AG04450 (cell line): ENCODE measurements at places on chromosomes 3 and 15. TPM values are rescaled to one million over a fixed set of nuclear protein-coding genes. Genes with fewer than 3 reads are reported as not detected.

The STRC gene
- polyA plus RNA-seq: not detected in 2 replicates

The C3orf52 gene
- 5.8 and 7.0 TPM in 2 replicates for polyA plus RNA-seq

The LMAN1L gene
- polyA plus RNA-seq: not detected in 2 replicates

The WDR82 gene
- 69.2 and 77.6 TPM in 2 replicates for polyA plus RNA-seq

The HRG gene
- polyA plus RNA-seq: not detected in 2 replicates

The SAMMSON gene
- not detected in 2 replicates for polyA plus RNA-seq

The ABHD17C gene
- polyA plus RNA-seq: 29.0 and 30.8 TPM in 2 replicates

The PPP1R14D gene
- polyA plus RNA-seq: not detected in 2 replicates

The NR2E3 gene
- polyA plus RNA-seq: 0.16 and 0.29 TPM in 2 replicates

The TGFBR2 gene
- 155 and 158 TPM in 2 replicates for polyA plus RNA-seq

The SERPINI2 gene
- not detected in 2 replicates for polyA plus RNA-seq

The RLBP1 gene
- polyA plus RNA-seq: not detected in 2 replicates

The CAMP gene
- not detected in 2 replicates for polyA plus RNA-seq

The METTL6 gene
- 23.0 and 25.9 TPM in 2 replicates for polyA plus RNA-seq

The ULK3 gene
- 14.2 and 18.6 TPM in 2 replicates for polyA plus RNA-seq

The HYAL1 gene
- 0.25 and 0.32 TPM in 2 replicates for polyA plus RNA-seq

The CSPG5 gene
- polyA plus RNA-seq: not detected in 2 replicates

The GATM gene
- 0.07 and 0.10 TPM in 2 replicates for polyA plus RNA-seq

The GPR160 gene
- 0.07 and 0.27 TPM in 2 replicates for polyA plus RNA-seq

The ADAMTS9 gene
- polyA plus RNA-seq: 0.76 and 1.1 TPM in 2 replicates

The GASK1A gene
- 0.43 and 0.46 TPM in 2 replicates for polyA plus RNA-seq

The TFRC gene
- 121 and 155 TPM in 2 replicates for polyA plus RNA-seq

The KLHL6 gene
- not detected in 2 replicates for polyA plus RNA-seq

The GOLGA8T gene
- polyA plus RNA-seq: not detected in 2 replicates

The SCAANT1 gene
- polyA plus RNA-seq: not detected in 2 replicates

The TAGLN3 gene
- polyA plus RNA-seq: 2.2 and 2.5 TPM in 2 replicates

The CCDC9B gene
- polyA plus RNA-seq: 5.5 and 8.4 TPM in 2 replicates

The ZNF80 gene
- not detected in 2 replicates for polyA plus RNA-seq

The TM6SF1 gene
- 11.5 and 15.1 TPM in 2 replicates for polyA plus RNA-seq

The PML gene
- polyA plus RNA-seq: 7.6 and 12.5 TPM in 2 replicates

The C3orf49 gene
- not detected in 2 replicates for polyA plus RNA-seq

The SORD gene
- polyA plus RNA-seq: 32.0 and 33.9 TPM in 2 replicates

The MITF gene
- 32.2 and 32.5 TPM in 2 replicates for polyA plus RNA-seq

The FOXB1 gene
- not detected in 2 replicates for polyA plus RNA-seq

The ZNF860 gene
- polyA plus RNA-seq: 0.48 and 0.63 TPM in 2 replicates

The SLC28A1 gene
- polyA plus RNA-seq: not detected in 2 replicates

The DGKG gene
- 4.8 and 5.1 TPM in 2 replicates for polyA plus RNA-seq

The ITIH3 gene
- polyA plus RNA-seq: 0.72 and 0.86 TPM in 2 replicates

The TMCO5A gene
- polyA plus RNA-seq: not detected in 2 replicates

The AADACL2 gene
- polyA plus RNA-seq: not detected in 2 replicates

The B3GNT5 gene
- 2.0 and 2.9 TPM in 2 replicates for polyA plus RNA-seq

The GUCA1C gene
- polyA plus RNA-seq: not detected in 2 replicates

The CLDN18 gene
- polyA plus RNA-seq: not detected in 2 replicates

The ATP13A5 gene
- not detected in 2 replicates for polyA plus RNA-seq

The PRKCD gene
- polyA plus RNA-seq: 13.6 and 13.7 TPM in 2 replicates

The SLC9C1 gene
- polyA plus RNA-seq: not detected in 2 replicates

The GPR15 gene
- polyA plus RNA-seq: not detected in 2 replicates

The GNAI2 gene
- 603 and 661 TPM in 2 replicates for polyA plus RNA-seq

The CELF6 gene
- 0.07 and 0.10 TPM in 2 replicates for polyA plus RNA-seq

The TNNC1 gene
- 1.7 and 1.9 TPM in 2 replicates for polyA plus RNA-seq

The COL8A1 gene
- 101 and 147 TPM in 2 replicates for polyA plus RNA-seq

The MORC1 gene
- not detected in 2 replicates for polyA plus RNA-seq

The ONECUT1 gene
- not detected in 2 replicates for polyA plus RNA-seq

The ANKRD34C gene
- not detected in 2 replicates for polyA plus RNA-seq

The FMN1 gene
- 3.1 and 3.7 TPM in 2 replicates for polyA plus RNA-seq

The LPCAT4 gene
- 20.4 and 23.2 TPM in 2 replicates for polyA plus RNA-seq

The ITIH1 gene
- not detected in 2 replicates for polyA plus RNA-seq
